ENCODE measurements at places on chromosomes 12 and 14.

GRCh38 chr12:23684121-23684520, 265.3 kb downstream of the SOX5 start:
- no peak for DNase-seq

GRCh38 chr12:1776170-1776921, 44.0 kb upstream of the LRTM2 start:
- DNase-seq = peak; percentile 58

GRCh38 chr12:124827588-124828184, 36.0 kb downstream of the SCARB1 start:
- no peak for DNase-seq

DNA sequence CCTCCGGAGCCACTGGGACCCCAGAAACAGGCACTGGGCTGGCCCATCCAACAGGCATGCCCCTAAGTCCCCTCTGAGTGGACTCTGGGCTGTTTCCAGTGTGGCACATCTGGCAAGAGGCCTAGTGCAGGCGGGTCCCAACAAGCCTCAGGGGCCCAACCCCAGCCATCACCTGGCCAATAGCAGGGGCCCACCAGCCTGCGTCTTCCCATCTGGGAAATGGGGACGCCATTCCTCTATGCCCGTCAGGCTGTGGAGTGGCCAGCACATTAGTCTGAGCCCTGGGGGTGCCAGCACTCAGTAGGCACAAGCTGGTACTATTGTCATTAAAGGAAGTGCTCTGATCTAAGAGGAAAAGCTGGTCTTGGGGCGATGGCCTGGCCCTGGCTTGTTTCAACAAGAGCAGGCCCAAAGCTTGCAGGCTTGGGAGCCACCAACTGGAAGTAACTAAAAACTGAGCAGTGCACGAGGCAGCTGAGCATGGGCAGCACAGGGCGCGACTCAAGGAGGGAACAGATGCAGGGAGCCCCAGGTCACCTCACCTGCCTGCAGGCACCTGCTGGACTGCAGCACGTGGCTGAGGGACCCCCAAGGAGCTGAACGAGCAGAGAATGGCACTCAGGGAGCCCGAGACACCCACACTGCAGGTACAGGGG, 8.4 kb downstream of the DEGS2 start:
- DNase-seq = no peak

GRCh38 chr12:69630191-69630590, 19.5 kb upstream of the LRRC10 start:
- no peak for DNase-seq

GRCh38 chr12:108146035-108146893, 17.2 kb downstream of the WSCD2 start:
- no peak for DNase-seq

All from GM04503 (cell line).